Naive thymus-derived CD8-positive, alpha-beta T cell (primary cell): ENCODE measurements at places on chromosomes 5 and 9. TPM values are rescaled to one million over a fixed set of nuclear protein-coding genes. Genes with fewer than 3 reads are reported as not detected.

Gene CCDC171
- 2.1 TPM for total RNA-seq

Gene WDR38
- not detected for total RNA-seq

- no peak for DNase-seq
Observed at GRCh38 chr5:37838933-37839341, 904 bp downstream of the GDNF start.

Gene CDH12
- not detected for total RNA-seq

GRCh38 chr9:128895556-128895955 is 13.6 kb downstream of the LRRC8A start:
- no peak for DNase-seq
